ENCODE measurements at places on chromosomes 11 and 22.

DNA sequence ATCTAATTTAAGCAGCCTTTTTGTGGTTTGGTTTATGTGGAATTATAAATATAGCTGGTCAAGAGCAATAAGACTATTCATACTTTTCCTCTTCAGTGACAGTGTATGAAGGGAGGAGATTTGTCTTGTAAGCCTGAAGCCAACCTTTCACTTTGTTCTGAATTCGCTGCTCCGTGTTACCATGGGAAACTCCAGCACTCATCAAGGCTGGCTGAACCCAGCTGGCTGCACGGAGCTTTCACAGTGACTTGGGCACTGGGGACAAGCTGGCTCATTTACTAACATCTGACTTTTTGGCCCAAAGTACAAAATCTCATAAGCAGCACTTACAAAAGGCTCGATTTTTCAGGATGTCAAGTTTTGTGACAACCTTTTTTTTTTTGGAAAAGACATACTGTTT is 120.4 kb upstream of the GRIA4 start:
- DNase-seq = no peak

DNA sequence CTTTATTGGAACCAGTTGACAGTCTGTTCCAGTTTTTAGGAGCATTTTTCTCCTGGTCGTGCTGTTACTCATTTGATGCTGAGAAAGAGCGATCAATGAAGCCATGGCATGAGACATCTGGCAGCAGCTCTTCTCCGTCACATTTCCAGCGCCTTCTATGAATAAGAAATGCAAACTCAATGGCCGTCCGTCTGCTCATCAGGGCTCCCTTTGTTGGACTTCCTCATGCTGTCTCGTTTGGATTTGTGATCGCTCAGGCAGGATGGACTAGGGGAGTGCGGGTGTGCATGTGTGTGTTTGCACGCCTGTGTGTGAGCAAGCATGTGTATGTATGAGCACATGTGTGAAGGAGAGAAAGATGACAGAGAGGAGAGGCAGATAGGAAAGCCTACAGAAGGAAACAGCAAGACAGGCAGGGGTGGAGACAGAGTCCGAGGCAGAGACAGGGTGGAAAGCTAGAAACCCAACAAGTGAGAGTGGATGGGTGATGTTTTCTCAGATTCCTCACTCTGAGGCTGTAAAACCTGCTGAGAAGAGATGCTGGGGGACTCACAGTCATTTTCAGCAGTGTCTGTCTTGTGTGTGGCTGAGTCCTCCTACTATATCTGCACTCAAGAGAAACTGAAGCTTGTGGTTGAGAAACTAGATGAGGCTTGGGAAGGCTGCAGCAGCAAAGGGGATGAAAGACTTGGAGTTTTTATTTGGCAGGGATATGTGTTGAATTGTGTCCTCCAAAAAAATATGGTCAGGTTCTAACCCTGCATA is 56.0 kb upstream of the CLMP start:
- no peak for DNase-seq

DNA sequence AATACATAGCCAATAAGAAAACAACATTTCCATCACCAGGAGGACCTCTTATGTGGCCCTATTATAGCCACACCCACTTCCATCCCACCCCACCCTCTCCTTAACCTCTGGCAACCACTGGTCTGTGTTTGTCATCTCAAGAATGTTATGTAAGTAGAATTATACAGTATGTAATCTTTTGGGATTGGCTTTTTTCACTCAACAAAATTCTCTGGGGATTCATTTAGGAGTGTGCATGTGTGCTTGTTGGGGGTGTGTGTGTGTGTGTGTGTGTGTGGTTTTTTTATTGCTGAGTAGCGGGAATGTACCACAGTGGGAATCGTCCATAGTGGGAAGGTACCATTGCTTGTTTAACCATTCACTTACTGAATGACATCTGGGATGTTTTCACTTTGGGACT is 5.2 kb downstream of the KCNJ5 start:
- DNase-seq = no peak

DNA sequence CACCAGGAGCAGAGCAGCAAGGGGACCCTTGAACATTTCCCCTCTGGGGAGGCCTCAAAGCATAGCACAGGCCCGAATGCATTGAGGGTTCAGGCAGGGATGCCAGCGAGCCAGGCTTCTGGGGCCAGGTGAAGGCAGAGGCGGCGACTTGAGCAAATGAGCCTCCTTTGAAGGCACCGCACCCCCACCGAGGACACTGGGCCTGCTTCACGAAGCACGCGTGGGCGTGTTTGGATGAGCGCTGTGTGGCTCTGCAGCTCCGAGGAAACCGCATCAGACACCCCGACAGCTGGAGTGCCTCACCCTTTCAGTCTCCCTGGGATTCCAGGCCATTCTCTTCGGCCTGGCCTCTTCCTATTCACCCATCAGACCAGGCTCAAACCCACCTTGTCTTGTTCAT is 301.8 kb downstream of the NTM start:
- DNase-seq = no peak

GRCh38 chr22:32818446-32819115 is 17.1 kb downstream of the TIMP3 start:
- DNase-seq = no peak

DNA sequence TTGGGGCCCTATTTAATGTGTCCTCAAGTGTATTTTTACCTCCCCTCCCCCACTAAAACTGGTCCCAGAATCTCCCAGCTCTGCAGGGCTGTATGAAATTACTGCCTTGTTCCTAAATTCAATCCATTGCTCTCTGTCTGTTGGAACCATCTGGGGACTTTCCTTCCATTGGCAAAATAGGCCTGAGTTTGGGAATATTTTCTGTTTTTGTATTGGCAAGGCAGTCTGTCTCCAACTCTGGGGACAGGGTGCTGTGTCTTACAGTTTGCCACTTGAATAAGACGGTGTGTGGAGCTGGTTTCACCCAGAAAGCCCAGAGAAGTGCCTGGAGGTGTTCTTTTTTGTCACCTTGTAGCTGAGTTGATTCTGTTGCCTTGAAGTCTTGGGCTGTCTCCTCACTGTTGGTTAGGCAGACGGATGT is 1.3 kb downstream of the PACS1 start:
- no peak for DNase-seq

GRCh38 chr11:45773786-45774655 is 30.9 kb upstream of the SLC35C1 start:
- DNase-seq = no peak

DNA sequence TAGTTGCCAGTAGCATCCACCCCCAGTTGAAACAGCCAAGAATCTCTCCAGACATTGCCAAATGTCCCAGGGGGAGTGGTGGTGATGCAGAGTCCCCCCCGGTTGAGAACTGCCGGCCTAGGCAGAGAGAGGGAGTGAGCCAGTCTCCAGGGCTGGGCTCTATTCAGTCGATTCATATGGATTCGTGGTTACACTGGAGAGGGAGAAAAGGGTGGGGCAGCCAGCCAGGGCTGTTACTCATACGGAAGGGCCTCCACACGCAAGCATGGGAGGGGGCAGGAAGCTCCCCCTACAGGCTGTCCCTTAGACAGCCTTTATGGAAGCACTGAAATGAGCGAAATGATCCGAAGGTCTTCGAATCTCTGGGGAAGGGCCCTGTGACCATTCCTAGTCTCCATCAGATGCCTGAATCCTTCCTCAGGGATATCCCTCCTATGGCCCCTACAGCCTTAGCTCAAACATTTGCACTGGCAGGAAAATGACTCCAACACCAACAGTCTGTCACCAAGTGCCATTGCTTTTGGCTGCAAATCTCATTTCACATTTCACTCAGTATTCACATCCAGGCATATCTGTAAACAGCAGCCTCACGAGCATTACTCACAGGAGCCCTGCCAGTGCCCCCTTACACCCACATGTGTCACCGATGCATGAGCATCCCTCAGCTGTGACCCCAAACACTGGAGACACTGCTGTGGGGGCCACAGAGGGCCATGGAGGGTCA is 18.4 kb upstream of the TLCD5 start:
- peak; percentile 6 for DNase-seq

DNA sequence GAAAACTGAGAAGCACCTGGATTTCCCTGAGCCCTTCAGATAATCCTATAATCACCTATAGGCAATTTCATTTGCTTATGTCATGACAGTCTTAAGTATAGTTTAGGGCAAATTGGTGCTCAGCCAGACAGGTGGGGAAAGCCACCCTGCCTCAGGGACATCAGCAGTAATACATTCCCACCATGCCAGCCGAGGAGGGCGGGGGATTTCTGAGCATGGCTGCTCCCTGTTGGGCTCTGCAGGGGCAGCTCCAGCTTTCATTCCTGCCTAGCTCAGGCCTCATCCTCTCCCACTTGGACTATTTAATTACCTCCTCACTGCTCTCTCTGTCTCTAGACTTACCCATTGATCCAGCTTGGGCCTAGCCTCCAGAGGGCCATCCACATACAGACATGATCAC is 9.0 kb upstream of the DRD2 start:
- DNase-seq = no peak

DNA sequence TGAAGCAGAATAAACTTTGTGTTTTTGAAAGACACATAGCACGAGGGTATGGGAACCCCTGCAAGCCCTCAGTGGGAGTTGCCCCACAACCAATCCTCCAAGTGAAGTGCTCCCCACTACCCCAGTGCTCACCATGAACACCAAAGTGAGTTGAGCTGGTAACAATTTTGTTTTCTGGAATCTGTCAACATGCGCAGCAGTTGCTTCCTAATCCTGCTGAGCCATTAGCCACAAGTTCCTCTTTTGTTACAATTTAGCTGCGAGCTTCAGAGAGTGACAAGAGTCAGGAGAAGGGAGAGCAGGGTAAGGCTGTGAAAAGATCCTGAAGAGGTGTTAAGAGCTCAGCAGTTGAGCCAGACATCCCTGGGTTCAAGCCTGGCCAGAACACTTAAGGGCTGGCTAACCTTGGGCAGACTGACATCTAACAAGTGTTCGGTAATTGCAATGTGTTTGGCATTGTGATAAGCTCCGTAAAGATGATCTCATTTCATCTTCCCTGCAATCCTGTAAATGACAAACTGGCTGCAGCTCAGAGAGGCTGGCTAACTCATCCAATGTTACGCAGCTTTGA is 24.1 kb upstream of the ASPHD2 start:
- peak; percentile 14 for DNase-seq

- DNase-seq = no peak
Measured at GRCh38 chr22:37880668-37881440, 25.2 kb upstream of the MICALL1 start.

GRCh38 chr11:110829873-110830272 is 117.6 kb upstream of the ARHGAP20 start:
- DNase-seq = no peak

DNA sequence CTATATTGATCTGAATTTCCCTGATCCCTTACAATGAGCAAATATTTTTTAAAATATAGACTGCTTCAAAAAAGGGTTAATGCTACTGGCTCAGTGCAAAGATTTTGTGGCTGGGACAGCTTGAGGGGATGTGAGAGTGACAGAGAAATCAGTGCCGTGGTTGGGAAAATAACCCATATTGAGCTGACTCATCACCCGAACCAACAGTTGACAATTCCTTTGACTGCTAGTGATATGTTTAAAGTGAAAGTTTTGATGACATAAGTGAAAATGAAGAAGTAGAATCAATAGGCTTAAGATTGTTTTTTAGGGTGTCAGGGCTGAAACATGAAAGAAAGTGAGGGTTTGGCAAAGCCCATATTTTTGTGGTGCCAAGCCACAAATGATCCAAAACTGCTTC is 257.1 kb upstream of the TENM4 start:
- DNase-seq = no peak

GRCh38 chr22:27877501-27877900 is 41.6 kb downstream of the PITPNB start:
- DNase-seq = no peak

DNA sequence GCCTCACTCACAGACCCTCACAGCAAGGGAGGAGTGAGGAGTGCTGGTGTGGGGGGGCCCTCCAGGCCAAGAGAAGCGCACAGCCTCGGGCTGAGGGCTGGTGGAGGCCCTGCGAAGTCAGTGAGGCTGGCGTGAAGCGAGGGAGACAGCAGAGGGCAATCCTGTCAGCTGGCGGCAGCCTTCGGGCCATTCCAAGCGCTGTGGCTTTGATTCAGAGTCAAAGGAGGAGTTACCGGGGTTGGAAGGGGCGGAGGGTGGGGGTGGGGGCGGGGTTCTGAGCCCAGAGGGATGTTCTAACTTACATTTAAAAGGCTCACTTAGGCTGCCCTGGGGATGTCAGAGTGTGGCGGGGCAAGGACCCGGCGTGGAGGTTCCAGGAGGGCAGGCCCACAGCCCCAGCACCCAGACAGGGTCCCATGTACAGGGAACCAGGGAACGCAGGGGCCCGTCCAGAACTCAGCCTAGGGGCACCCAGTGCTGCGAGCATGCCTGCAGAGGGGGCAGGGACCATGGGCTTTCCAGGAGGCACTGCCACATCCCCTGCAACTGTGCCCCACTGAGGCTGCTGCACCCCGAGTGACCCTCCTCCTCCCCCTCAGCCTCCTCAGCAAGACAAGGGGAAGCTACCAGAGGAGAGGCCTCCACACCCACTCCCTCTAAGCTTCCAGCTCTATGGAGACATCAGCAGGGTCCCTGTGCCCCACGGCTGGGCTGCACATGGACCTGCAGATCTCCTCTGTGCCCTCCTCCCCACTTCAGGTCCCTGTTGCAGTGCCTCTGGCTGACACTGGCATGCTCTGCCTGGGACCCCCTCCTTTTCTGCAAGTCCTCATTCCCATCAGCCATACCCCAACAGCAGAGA is 39.7 kb upstream of the TTLL12 start:
- DNase-seq = no peak

- DNase-seq = no peak
Measured at GRCh38 chr11:6646918-6647679, 8.5 kb downstream of the DCHS1 start.

GRCh38 chr11:44766112-44766971 is 39.6 kb downstream of the TSPAN18 start:
- peak; percentile 15 for DNase-seq

DNA sequence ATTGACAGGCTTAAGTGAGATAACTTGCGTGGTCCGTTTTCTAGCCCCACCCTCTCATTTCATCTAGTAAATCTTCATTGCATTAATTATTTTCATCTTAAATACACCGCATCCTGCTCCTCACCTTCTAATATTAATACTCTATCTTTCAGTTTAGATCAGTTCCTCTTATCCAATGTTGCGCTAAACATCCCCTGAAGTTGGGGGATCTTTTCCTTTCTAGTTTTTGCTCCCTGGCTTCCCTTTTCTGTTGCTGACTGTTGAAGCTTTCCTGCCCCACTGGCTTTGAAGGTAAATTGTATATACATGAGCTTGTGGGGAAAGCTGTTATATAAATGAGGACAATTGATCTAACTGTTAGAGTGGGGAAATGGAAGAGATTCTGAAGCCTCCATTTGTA is 7.2 kb downstream of the CAT start:
- no peak for DNase-seq

DNA sequence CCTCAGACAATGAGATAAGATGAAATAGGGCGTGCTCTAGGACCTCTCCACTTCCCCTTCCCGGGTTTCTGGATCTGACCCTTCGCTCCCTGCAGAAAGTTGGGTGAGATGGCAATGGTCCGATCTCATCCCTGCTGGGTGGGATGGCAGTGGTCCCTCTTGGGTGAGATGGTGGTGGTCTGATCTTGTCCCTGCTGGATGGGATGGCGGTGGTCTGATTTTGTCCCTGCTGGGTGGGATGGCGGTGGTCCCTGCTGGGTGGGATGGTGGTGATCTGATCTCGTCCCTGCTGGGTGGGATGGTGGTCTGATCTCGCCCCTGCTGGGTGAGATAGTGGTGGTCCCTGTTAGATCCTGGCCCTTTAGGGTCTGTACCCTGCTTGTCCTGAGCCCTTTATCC is 21.3 kb downstream of the ST14 start:
- DNase-seq = no peak

- DNase-seq = no peak
Measured at GRCh38 chr11:27723687-27724086, 23.4 kb upstream of the BDNF start.

Data from erythroblast (primary cell).